ENCODE measurements at places on chromosomes 11 and 22.
A peak's percentile ranks its signal among the peaks of the same experiment; 100 is the strongest.

- DNase-seq = peak; percentile 21
Observed at GRCh38 chr11:45100339-45100738, 46.1 kb upstream of the PRDM11 start.

DNA sequence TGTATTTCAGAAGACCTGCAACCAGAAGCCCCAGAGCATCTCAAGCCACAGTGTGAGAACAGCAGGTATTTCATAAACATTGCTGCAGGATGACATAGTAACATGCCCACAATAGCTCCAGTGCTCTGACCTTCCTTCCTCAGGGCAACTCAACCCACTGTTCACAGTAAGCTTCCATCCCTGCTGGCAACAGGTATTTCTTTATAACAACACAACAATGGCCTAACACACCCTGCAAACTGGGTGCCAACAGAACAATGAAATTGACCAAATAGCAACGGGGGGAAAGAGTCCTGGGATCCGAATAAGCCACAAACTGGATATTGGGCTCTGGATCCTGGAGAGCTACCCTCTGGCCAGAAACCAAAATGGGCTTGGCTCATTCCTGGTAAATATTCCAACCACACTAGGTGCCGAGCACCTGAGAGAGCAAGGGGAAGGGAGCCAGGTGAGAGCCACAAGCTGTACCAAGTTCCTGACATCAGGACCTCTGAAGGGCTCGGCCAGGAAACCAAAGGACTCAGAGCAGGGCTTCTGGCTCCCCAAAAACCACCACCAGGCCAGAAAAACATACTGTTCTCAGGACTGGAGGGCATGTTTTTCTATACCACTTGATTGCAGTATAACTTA is 99.5 kb downstream of the MICAL3 start:
- DNase-seq = no peak

DNA sequence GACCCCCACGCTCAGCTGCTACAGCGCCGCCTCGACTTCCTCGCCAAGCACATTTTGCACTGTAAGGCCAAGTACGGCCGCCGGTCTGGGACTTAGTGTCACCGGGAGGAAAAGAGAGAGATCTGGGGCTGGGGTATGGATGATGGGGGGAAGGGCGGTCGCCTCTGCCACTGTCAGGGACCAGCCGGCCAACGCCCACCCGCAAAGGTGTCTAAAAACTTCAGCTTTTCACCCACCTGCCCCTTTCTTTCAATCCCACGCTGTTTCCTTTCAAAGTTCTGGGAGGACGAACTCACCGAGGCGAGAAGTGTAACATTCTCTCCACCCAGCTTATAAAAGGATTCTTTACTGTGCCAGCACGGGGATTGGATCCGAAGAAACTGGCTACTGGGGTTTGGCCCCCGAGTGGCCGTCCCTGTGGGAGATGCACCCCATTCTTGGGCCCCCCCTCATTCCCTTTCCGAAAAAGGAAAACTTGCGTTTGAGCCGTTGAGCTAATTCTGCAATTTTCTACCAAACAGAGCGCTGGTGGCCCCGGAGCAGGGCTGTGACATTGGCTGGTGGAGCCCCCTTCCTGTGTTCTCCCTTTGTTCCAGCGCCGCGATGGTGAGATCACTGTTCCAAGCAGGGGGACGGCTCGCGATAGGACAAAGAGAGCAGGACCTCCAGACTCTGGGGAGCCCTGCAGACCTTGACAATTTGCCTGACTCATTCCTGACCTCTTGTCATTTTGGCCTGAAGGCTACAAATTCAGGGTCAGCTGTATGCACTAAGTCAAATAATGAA is 1.8 kb downstream of the FJX1 start:
- no peak for DNase-seq

DNA sequence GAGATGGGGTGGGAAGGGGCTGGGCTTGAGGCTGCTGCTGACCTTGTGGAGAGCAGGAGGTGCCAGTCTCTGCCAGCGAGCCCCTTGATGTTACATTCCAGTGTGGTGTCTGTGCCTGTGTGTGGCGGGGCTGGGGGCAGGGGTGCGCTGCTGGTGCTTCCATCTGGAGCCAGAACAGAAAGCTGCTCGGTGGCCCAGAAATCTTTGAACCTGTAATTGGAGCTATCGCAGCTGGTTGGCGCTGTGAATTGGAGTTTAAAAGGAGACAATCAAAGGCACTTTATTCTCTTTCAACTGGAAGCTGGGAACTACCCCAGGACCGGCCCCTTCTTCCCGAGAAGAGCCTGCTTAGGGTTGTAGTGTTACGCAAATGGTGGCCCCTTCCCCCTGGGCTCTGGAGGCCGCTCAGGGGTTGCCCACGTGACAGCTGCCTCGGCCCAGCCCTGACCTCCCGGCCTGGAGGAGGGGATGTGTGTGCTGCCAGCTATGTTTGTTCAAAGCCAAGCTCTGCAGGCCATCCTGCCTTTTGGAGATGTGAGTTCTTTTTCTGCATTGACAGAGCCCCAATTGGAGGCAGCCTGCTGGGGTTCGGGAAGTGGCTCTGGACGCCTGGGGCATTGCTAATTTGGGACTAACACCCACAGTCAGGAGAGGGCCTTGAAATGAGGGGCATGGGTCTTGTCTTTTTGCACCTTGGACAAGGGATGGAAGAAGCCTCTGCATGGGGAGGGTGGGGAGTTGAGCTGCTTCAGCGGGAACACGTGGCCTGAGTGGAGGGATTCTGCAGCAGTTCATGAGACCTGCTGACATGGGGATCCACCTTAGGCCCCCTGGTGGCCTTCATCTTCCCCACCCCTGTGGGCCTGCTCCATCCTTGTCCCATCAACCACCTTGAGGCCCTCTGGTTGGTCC is 14.0 kb upstream of the ARSA start:
- DNase-seq = peak; percentile 67

DNA sequence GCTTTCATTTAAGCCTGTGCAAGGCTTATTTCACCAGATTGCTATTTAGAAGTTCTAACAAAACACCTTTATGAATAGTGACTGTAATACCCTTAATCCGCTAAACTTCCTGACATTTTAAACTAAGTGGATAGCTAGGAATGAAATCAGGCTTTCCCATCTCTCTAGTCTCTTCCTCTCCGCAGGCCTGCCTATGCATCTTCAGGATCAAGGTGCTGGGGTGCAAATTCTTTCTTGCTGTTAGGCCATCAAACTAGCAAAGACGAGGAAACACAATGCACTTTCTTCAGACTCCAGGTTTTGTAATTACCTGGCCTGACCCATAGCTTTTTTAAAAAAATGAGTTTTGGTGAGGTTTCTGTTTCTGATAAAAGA is 149.4 kb downstream of the DBX1 start:
- DNase-seq = no peak

- DNase-seq = peak; percentile 98
Observed at GRCh38 chr11:62705880-62706849, 1.1 kb downstream of the BSCL2 start.

DNA sequence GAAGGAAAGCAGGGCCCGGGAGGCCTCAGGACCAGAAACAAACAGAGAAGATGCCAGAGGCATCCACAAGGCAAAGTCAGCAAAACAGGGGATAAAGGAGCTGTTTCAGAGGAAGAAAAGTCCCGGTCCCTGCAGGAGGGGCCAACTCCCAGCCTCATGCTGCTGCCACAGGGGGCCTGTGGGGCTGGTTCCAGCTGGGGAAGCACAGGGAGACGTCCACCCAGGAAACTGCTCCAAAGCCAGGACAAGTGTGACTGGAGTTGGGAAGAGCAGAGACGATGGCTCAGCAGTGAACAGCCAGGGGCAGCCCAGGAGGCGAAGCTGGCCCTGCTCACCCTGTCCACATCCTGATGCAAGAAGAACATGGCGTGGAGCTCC is 454.4 kb downstream of the BRD1 start:
- DNase-seq = no peak

- DNase-seq = no peak
Observed at GRCh38 chr11:68481579-68482240, 21.2 kb downstream of the PPP6R3 start.

DNA sequence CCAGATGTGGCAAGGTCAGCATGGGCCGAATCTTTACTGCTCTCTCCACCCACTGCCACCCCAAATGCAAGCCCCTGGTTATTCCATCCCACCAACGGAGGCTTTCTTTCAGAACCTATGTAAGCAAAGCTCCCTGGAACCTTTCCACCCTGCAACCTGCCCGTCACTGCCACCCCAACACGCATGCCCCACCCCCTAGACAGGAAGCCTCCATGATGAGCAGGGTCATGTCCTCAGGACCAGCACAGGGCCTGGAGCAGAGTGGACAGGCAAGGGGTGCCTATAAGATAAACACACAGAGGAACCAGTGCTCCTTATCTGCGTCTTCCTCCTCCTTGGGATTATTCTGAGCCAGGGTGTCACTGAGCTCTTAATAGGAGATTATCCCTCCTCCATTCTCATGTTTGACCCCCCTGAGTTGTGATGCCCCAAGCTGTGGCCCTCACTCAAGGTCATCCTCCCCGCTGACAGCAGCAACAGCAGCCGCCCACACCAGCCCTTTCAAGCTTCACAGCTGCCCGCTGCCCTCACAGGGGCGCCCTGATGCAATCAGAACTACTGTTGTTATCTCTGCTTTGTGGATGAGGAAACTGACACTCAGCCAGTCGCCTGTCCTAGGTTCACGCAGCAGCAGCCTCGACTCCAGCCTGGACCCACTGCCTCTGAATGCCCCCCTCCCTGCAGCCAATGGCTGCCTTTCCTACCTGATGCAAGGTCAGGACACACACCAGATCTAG is 647.3 kb downstream of the TBC1D22A start:
- DNase-seq = peak; percentile 16

DNA sequence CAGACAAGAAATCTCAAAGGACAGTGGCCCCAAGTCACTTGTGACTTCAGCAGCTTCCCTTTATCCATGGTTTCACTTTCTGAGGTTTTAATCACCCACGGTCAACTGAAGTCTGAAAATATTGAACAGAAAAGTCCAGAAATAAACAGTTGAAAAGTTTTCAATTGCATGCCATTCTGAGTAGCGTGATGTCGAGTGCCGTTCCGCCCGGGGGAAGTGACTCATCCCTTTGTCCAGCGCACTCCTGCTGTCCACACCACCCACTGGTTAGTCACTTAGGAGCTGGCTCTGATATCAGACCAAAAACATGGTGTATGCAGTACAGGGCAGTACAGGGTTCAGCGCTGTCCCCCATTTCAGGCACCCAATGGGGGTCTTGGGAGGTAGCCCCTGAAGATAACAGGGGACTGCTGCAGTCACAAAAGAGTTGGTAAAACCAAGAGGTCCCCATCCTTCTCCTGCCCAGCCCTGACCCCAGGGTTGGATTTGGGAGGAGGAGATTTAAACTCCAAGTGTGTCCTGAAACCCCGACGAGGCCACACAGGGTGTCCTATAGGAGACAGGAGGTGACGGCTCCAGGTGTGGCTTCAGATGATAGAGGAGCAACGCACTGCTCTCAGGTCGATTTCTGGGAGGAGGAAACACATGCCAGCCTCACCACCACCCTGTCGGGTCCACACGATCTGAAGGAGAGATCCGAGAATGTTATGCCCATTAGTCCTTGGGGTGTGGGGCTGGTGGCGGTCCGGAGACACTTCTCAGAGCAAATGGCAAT is 390.1 kb downstream of the CTTN start:
- no peak for DNase-seq

GRCh38 chr11:855330-855674 is 12.7 kb downstream of the TSPAN4 start:
- no peak for DNase-seq

GRCh38 chr22:42291287-42291686 is 20.8 kb upstream of the TCF20 start:
- no peak for DNase-seq

DNA sequence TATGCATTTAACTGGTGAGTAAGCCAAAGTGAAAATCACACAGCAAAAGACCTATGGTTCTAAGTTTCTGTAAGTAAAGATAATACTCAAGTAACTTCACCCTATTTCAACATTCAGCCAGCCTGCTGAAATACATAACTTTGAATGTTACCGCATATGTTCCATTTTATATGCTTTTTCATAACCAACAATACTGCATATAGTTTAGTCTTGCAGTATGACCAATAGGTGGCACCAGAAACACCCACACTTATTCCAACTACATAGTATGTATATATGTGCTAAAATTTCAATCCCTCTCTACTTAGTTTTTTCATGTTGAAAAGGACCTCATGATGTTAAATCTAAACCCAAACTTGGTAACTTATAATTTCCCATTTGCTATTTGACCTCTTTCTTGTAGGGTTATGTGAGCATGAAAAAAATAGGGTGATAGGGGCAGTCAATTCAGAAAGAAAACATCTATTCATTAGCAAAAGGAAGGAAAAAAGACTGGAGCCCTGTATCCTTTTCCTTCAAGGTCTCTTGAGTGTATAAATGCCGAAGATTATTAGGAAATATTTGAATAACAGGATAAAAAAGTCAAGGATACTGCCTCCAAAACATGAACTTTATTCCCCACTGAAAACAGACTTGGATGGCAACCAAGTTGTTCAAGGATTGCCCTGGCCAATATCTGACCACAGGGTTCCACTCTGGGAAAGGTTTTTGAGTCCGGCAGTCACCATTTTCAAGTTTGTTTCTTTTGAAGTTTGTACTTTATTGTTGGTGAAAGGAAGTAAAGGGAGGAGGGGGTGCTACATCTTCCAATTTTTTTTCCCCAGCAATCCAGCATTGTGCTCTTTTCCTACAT is 23.8 kb upstream of the FZD4 start:
- no peak for DNase-seq

- no peak for DNase-seq
Observed at GRCh38 chr11:92611157-92611556, 358.3 kb upstream of the MTNR1B start.

GRCh38 chr11:12765428-12765827 is 91.2 kb downstream of the TEAD1 start:
- DNase-seq = no peak

DNA sequence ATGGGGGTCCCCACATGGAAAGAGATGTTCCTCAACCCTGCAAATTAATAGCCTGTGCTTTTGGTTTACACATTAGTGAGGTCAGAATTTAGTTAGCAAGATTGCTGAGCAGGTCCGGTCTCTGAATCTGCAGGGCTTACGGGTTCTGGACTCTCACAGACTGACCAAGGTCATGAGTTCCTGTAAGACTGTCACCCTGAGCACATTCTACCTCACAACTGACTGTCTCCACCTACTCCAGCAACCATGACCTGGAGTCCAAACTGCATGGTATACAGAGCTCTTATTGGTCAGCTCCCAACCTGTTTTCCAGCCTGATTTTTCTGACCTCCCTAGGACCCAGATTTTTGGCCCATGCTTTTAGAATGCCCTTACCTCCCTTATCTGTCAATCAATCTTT is 28.2 kb downstream of the DKK3 start:
- DNase-seq = no peak

- DNase-seq = no peak
Observed at GRCh38 chr11:44575288-44575672, 9.8 kb downstream of the CD82 start.

- DNase-seq = no peak
Observed at GRCh38 chr22:37848587-37849088, 581 bp upstream of the EIF3L start.

DNA sequence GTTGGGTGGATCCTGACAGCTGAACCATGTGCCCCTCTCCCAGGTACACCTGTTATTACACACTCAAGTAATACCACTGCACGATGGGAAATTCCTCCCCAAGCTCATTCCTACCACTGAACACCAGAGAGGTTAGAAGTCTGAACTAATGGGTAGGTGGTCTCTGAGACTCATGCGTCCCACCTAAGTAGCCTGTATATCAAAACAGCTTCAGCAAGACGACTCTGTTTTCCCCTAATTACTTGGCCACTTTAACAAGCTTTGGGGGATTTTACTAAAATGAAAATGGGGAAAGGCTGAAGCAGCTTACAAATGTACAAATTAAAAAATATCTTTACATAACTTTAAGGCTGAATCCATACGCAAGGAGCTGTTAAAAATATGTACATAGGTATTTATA is 29.4 kb downstream of the LGR4 start:
- no peak for DNase-seq
